ENCODE measurements at places on chromosomes 1 and 21. TPM values are rescaled to one million over a fixed set of nuclear protein-coding genes. Genes with fewer than 3 reads are reported as not detected.

Gene OTUD3
- 4.7 TPM for total RNA-seq

Gene PBX1
- 3.3 TPM for total RNA-seq

Gene SH2D1B
- not detected for total RNA-seq

Gene KIF21B
- 0.63 TPM for total RNA-seq

Gene TNFRSF4
- not detected for total RNA-seq

Gene ANGPTL1
- not detected for total RNA-seq

Gene OLFML2B
- total RNA-seq: 0.31 TPM

Gene CR1L
- total RNA-seq: not detected

Gene PLEKHG5
- total RNA-seq: 57.3 TPM

Gene AMY1C
- total RNA-seq: not detected

Gene MOV10
- total RNA-seq: 74.7 TPM

Gene S100A2
- total RNA-seq: 22,376 TPM

Gene TRAPPC3
- 121 TPM for total RNA-seq

Gene FAM131C
- total RNA-seq: 0.53 TPM
